ENCODE measurements at places on chromosomes 2 and 18.

GRCh38 chr2:147430408-147430807 lies 414.4 kb upstream of the ACVR2A start:
- peak; percentile 38 for DNase-seq

- DNase-seq: peak; percentile 96
Observed at GRCh38 chr2:26911911-26912861, 58.3 kb upstream of the MAPRE3 start.

GRCh38 chr2:60735496-60736250 lies 20.4 kb upstream of the PAPOLG start:
- no peak for DNase-seq

DNA sequence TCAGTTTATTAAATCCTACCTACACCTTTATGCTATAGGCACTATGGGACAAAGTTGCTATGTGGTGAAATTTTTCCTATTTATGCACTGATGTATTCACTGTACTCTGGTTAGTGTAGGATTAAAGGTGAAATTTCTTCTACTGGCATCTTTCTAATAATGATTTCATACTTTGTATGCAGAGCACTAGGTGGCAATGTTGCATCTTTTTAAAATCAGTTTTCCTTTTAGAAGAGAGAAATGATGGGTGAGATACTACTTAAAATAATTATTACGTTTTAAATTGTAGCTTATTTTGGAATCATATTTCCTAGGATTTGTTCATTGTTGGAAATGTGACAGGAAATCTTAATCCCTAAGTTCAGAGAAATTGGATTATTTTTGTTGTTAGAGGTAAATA lies 150.9 kb downstream of the CD8B2 start:
- peak; percentile 51 for DNase-seq

GRCh38 chr2:190838492-190838910 lies 42.1 kb upstream of the GLS start:
- no peak for DNase-seq

GRCh38 chr2:59076079-59076619 lies 835.0 kb upstream of the FANCL start:
- peak; percentile 26 for DNase-seq

GRCh38 chr2:151729415-151729811 lies 4.9 kb downstream of the NEB start:
- peak; percentile 45 for DNase-seq

DNA sequence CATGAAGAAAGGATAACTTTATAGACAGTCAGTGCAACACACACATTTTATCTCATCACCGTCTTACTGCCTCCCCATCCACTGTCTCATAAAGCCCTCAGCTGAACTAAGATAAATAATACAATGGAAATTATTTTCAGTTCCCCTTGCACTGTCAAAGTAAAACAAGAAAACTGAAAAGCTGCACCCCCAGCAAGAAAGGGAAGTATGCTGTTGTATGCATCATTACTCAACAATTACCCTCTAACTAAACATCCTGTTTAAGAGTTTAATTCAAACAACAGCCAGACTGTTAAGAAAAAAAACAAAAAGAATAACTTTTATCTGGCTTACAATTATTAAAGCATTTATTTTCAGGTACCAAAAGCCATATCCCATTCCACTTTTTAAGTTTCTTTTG lies 25.0 kb downstream of the MPPE1 start:
- no peak for DNase-seq

DNA sequence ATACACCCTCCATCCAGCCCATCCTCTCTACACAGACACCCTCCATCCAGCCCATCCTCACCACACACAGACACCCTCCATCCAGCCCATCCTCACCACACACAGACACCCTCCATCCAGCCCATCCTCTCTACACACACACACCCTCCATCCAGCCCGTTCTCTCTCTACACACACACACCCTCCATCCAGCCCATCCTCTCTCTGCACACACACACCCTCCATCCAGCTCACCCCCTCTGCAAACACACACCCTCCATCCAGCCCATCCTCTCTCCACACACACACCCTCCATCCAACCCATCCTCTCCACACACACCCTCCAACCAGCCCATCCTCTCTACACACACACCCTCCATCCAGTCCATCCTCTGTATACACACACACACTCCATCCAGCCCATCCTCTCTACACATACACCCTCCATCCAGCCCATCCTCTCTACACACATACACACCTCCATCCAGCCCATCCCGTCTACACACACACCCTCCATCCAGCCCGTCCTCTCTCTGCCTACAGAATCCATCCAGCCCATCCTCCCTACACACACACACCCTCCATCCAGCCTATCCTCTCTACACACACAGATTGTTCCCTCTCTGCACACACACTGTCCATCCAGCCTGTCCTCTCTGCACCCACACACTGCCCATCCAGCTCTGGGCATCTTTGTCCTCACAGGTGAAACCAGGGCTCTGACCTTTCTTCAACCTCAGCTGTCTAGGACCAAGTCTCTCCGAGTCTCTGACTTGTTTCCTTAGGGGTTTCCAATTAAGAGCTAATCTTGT lies 81.2 kb downstream of the EIPR1 start:
- DNase-seq: no peak

GRCh38 chr2:150403457-150403856 lies 84.0 kb downstream of the RND3 start:
- peak; percentile 25 for DNase-seq

DNA sequence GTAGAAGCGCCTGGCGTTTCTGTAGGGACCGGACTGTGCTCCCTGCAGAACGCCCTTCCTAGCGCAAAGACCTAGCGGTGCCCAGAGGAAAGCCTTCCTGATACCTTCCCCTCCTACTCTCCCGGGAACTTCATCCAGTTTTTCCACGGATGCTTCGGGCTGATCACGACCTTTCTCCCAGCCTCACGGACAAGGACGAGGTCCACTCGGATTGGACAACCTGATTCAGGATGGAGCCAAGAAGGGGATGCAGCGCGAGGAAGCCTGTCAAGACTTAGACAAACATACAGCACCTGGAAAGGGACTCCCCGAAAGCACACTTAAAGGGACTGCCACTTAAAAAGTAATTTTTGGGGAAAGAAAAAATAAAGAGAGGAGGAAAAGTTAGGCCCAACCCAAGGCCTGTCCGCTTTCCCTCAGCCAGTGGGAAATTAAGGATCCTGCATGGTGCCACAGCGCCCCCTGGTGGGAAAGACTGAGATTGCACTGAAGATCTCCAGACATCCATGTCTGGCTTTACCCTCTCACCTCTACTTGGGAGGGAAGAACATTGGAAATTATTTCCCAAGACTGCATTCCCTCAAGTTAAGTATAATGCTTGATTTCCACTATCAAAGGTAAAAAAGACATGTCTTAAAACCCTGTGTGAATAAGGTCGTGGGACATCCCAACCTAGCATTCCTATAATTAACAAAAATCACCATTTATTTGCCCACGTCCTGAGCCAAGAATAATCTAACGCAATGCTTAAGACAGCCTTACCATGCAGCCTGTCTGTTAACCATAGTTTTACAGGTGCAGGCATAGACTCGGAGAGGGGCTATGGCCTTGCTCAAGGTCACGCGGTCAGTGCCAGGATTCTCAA lies 13.4 kb upstream of the COPS8 start:
- peak; percentile 53 for DNase-seq

GRCh38 chr2:3814706-3815245 lies 111.4 kb downstream of the DCDC2C start:
- DNase-seq: peak; percentile 66

GRCh38 chr2:96114546-96114902 lies 1.8 kb downstream of the ADRA2B start:
- DNase-seq: no peak

- DNase-seq: peak; percentile 33
Observed at GRCh38 chr2:10536569-10537133, 88.5 kb upstream of the ODC1 start.

GRCh38 chr2:12493031-12493513 lies 223.7 kb upstream of the TRIB2 start:
- no peak for DNase-seq

- DNase-seq: no peak
Observed at GRCh38 chr2:20027705-20028434, 15.4 kb upstream of the MATN3 start.

DNA sequence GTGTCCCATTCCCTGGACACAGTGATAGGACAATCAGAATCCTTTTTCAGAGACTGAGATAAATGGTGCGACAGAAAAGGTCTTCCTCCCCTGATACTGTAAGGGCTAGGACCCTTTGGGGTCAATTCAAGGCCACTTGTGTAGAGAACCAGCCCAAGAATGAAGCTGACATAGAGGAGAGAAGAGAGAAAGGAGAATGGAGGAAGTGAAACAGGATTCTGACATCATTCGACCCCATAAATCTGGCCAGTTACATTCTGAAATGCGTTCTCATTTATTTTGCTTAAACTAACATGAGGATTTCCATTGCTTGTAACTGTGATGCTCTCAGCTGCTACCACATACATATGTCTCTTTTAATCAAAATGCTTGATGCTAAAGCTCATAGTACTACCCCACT lies 148.1 kb downstream of the TMEM163 start:
- DNase-seq: no peak

DNA sequence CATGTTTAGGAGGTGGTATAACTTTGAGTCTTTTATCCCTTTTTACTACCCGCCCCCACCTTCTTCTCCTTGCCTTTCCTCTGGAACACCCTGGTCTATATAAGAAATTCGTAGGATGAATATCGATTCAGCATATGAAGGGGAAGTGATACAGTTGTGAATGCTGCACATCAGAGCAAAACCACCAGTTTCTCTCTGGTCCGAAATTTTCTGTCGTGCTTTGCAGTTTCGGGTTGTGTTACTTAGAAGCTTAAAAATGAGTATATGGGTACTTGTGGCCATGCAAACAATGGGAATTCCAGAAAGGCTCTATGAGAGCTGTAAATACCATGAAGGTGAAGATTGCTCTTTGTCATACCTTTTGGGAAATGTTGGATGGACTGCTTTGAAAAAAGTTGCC lies 60.6 kb downstream of the DAW1 start:
- no peak for DNase-seq
